ENCODE measurements at places on chromosomes 12 and 14. TPM values are rescaled to one million over a fixed set of nuclear protein-coding genes. Genes with fewer than 3 reads are reported as not detected.

GRCh38 chr12:86741531-86741930 lies 485.3 kb upstream of the MGAT4C start:
- no peak for DNase-seq

The SLC6A13 gene
- total RNA-seq = 0.18 TPM

The STYK1 gene
- not detected for total RNA-seq

The TAS2R43 gene
- 1.8 TPM for total RNA-seq

Measured in activated T-helper 2 cell treated with anti-CD3 and anti-CD28 coated beads, Interferon-gamma antibody, Interleukin-2, Interleukin-4, amounts not matched to agents 10 μg/mL and 5 μg/mL and 100 μg/mL, durations not matched to agents 14 hours and 24 hours and 36 hours (primary cell).